ENCODE measurements at places on chromosomes 5 and 9. TPM values are rescaled to one million over a fixed set of nuclear protein-coding genes. Genes with fewer than 3 reads are reported as not detected.

DNA sequence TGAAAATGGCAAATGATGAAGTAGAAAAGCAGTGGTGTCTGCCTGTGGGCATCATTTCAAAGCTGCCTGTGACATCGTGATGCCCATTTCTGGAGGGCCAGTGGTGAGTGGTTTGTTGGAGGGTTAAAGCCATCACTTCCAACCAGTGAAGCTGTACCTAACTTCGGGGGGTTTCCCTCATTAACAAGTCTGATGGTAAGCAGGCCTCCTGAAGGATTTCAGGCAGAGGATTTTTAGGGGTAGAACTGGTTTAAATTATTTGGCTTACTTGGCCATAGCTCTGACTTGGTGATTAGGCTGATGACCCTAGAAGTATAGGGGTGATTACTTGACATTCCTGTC is 10.7 kb downstream of the TNFAIP8 start:
- DNase-seq, result no peak

DNA sequence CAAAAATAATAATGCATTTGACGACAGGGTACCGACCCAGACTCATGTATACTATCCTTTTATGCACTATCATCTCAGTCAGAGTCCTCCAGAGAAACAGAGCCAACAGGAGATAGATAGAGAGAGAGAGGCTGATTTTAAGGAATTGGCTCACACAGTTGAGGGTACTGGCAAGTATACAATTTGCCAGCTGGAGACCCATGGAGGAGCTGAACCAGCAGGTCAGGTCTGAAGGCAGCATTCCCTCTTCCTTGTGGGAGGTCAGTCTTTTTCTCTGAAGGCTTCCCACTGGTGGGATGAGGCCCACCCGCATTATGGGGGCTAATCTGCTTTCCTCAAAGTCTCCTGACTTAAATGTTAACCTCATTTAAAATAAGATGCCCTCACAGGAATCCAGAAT is 17.3 kb upstream of the MED10 start:
- DNase-seq, result no peak

GRCh38 chr9:123091459-123091858 is 58.0 kb downstream of the GPR21 start:
- DNase-seq, result no peak

- DNase-seq, result peak; percentile 74
These were observed 69.5 kb upstream of the ANXA1 start for GRCh38 chr9:73081979-73082657.

Gene PCDHAC1
- total RNA-seq, result 0.06 TPM

All from glomerular endothelial cell (primary cell).